ENCODE measurements at places on chromosomes 1 and 21.

DNA sequence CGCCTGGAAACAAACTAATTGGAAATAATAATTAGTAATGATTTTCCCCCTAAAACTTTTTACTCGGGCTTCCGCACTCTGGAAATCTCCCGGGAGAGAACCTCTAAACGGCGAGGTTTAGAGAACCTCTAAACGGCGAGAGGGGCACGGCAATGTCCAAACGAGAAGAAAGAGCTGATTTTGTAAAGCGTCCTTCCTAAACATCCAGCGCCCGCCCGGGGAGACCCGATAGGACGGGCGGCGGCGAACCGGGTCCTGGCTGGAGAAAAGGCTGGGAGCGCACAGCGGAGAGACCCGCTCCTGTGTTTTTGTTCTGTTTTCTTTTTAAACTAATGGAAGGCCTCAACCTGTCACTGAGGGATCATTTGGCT lies 1.6 kb downstream of the PAX7 start:
- DNase-seq, result no peak

GRCh38 chr1:235873045-235873444 lies 6.3 kb upstream of the LYST start:
- no peak for DNase-seq

DNA sequence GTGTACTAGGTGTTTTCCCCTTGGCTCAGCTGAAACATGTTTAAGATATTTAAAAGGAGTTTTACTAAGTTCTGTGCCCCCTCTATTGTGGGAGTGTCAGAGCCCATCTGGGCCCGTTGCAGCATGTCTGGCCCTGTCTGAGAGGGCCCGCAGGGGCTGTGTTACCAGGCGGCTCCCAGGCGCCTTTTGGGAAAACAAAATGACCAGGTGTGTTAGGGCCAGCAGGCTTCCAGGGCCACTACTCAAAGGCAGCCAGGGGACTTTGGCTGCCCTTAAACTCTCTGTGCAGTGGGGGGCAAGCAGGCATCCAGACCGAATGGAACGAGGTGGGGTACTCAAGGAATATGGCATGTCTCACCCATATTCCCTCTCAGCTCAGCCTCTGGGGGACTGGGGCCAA lies 111.7 kb downstream of the KCNN3 start:
- no peak for DNase-seq

GRCh38 chr1:149885339-149886120 lies 13.8 kb upstream of the BOLA1 start:
- DNase-seq, result peak; percentile 77

- no peak for DNase-seq
These were observed 26.3 kb downstream of the AHDC1 start for GRCh38 chr1:27577504-27578188.

DNA sequence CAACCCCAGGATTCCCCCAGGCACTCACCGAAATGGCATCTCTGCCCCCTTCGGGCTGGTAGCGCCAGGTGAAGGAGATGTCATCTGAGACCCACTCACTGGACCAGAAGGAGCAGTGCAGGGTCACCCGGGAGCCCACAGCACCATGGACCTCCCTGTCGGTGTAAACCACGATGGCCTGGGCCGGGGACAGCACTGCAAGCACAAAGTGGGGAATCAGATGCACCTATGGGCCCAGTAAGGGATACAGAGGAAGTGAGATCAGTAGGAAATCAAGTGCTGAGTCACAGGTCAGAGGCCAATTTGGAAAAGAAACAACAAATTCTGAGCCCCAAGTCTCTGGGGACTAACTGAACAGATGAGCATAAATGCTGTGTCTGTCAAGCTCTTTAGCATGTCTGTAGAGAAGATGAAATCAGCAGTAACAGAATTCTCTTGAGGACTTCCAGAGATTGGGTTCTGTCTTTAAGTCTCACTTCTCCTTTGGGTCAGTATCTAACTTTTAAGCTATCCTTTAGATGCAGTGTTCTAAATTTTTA lies 2.5 kb downstream of the MPZ start:
- DNase-seq, result peak; percentile 20

GRCh38 chr21:35475762-35476161 lies 426.7 kb upstream of the RUNX1 start:
- peak; percentile 9 for DNase-seq

DNA sequence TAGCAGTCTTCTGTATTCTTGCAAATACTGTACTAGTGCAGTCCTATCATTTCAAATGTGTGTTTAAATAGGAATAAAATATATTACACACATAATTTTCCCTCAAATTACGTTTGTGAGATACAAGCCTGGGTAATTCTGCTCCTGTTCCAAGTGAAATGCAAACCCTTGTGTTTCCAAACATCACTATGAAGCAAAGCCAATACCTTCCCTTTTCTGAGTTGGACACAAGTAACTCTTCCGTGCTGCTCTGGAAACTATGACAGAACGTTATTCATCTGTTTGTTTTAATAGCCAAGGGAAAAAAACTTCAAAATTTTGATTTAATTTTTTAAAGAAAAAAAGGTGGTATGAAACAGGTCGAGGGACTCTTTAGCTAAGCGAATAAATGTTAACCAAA lies 73.7 kb upstream of the UBE2U start:
- DNase-seq, result no peak

- no peak for DNase-seq
These were observed 17.2 kb downstream of the TMEM81 start for GRCh38 chr1:205067031-205067430.

GRCh38 chr1:148264374-148265276 lies 112.5 kb upstream of the NBPF11 start:
- peak; percentile 85 for DNase-seq

- no peak for DNase-seq
These were observed 64.1 kb upstream of the SLC25A33 start for GRCh38 chr1:9475061-9475627.

- DNase-seq, result no peak
These were observed 129.7 kb downstream of the ATP1B1 start for GRCh38 chr1:169236143-169236542.

DNA sequence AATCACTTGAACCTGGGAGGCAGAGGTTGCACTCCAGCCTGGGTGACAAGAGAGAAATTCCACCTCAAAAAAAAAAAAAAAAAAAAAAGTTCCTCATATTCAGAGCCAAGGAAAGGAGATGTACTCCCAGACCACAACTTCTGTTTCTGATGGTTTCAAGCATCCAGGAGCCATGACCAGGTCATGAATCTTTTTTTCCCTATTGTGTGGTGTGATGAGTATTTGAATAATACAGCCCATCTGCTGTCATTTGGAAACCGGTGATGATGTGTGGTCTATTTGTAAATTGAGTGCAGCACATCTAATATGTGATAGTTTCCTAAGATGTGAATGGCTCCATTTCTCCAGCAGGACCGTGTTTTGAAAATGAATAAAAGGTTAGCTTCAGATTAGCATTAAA lies 18.6 kb downstream of the PIK3CD start:
- no peak for DNase-seq

GRCh38 chr1:147213271-147213670 lies 11.9 kb downstream of the FMO5 start:
- no peak for DNase-seq

DNA sequence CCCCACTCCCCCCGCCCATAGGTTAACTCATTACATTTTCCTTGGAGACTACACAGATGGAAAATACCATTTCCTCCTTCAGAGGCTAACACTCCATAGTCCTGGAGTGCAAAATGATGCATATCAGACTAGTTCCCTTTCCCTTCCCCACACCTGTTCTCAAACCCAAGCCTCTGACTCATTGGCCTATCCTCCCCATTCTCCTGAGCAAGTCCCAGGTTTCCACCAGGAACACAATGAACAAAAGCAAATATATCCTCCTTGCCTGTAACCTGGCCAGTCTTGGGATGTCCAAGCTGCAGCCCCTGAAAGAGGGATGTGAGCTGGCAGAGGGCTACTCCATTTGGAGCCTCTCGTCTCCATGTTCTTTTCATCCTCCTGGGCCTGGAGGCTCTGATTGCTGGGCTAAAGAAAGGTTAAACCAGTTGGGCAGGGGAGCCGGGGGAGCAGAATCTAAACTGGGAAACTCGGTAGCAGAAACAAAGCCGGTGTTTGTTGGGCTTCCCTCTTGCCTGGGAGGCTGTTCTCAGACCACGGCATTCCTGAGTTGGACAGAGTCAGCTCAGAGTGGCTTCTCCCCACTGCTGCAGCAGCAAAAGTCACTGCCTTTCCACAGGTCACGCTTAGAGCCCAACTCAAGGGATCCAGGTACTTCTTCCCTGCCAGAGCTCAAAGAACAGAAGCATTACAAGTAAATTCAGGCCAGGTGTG lies 13.9 kb downstream of the SSR2 start:
- no peak for DNase-seq

- DNase-seq, result no peak
These were observed 143.4 kb downstream of the BARHL2 start for GRCh38 chr1:90573736-90574135.
